CD4-positive, alpha-beta memory T cell (primary cell): ENCODE measurements at places on chromosomes 16 and 17. TPM values are rescaled to one million over a fixed set of nuclear protein-coding genes. Genes with fewer than 3 reads are reported as not detected.
A peak's percentile ranks its signal among the peaks of the same experiment; 100 is the strongest.

SLC47A1 gene
- total RNA-seq: not detected

NEUROD2 gene
- not detected for total RNA-seq

DRC7 gene
- total RNA-seq: not detected

GRCh38 chr16:23974223-23974622 is 138.4 kb downstream of the PRKCB start:
- DNase-seq: no peak

DNA sequence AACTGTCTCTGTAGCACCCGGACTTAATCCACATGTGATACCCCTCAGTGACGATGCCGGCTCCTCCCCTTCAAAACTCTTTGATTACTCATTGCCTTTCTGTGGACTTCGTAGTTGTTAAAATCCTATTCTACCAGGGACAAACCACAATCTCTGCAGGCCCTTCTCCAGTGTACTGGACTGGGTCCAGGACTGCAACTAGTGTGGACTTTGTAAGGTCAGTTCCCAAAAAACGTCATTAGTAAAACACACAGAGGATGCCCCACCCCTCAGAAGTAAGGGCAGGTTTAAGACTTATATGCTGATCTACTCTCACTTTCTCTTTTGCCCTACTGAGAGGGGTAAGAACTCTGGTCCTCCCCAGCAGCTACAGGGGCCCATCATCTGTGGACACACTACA is 10.5 kb upstream of the NUDT7 start:
- DNase-seq: no peak

KRTAP4-4 gene
- not detected for total RNA-seq

P2RX5 gene
- 16.0 TPM for total RNA-seq

TOB1 gene
- 104 TPM for total RNA-seq

DNA sequence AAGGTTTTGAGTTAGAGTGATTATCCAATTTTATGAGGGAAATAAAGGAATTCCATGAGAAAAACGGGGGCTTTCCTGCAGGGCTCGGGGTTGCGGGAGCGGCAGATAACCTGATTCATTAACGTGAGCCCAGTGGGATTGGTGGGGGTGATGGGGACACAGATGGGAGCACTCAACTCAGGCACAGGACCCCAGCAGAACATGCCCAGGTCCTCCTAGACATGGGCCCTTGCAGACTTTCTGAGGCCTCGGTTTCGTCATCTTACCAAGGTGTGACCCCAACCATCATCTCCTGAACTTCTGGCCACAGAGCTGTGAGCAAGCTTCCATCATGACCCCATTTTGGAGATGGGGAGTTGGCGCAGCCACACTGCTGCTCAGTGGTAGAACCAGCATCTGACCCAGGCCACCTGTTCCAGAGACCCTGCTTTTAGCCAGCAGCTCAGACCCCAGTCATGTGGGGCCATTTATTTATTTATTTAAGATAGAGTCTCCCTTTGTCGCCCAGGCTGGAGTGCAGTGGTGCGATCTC is 22.3 kb downstream of the CARHSP1 start:
- no peak for DNase-seq

DNA sequence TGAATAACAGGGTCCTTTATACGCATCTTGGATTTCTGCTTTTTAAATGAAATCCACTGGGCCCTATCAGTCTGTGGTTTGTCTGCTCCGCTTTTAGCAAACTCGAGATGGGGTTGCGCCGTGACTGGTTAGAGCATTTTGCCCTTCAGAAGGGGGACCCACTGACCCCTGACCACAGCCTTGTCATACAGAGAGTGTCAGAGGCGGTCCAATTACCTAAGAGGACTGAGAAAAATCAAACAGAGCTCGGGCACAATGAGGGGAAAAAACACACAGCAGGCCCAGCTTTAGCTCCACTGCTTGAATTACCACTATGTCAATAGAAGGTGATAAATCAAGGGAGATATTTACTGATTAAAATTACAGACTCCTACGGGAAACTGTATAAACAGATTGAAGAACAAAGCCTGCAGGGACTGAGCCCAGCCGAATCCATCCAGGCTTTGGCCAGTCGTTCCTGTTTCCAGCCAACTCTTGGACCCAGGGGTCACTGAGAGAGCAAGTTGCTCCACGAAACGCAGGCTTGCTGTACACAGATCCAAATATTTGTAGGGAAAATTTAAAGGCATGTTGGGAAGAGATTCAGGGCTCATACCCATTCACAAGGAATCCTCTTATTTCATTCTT is 131.9 kb upstream of the ZFHX3 start:
- no peak for DNase-seq

MPO gene
- total RNA-seq: not detected

DNA sequence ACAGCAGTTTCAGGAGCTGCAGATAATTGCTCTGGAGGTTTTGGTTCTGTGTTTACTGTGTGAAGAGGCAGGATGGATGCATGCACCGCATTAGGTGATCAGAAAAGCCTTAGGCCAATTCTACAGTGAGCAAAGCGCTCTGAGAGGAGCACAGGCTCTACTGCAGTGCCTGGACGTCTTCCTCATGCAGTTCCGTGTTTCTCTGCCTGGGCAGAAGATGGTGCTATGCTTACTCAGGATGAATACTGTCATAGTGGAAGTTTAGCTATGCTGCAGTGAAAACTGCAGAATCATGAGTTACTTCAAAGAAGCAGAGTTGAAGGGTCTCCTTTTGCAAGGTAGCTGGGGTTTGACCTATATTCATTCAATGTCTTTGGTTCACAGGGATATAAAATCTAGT is 1012.4 kb downstream of the KCNJ18 start:
- no peak for DNase-seq

ZFP3 gene
- total RNA-seq: 13.0 TPM

- DNase-seq: no peak
These were observed 6.6 kb downstream of the CD300C start for GRCh38 chr17:74539281-74539820.

UBFD1 gene
- total RNA-seq: 41.2 TPM

IQCK gene
- 3.1 TPM for total RNA-seq

CENPV gene
- total RNA-seq: 8.6 TPM

LHX1 gene
- not detected for total RNA-seq

DNA sequence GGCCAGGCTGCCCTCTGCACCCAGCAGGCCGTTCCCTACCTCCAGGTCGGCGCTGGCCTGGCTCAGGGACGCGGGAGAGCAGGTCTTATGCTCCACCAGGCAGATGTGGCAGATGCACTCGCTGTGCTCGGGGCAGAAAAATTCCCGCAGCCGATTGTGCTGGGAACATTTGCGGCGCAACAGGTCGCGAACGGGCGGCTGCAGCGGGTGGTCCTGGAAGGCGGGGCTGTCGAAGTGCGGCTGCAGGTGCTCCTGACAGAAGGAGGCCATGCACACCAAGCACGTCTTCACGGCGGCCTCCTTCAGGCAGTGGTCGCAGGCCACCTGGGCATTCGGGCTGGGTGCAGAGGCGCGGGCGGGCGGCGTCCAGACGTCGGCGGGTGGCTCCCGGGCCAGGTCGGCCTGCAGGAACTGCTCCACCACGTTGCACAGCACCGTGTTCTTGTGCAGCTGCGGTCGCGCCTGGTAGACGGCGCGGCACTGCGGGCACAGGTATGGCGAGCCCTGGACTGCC is 439 bp downstream of the TRIM25 start:
- no peak for DNase-seq

MLLT6 gene
- total RNA-seq: 505 TPM

DNA sequence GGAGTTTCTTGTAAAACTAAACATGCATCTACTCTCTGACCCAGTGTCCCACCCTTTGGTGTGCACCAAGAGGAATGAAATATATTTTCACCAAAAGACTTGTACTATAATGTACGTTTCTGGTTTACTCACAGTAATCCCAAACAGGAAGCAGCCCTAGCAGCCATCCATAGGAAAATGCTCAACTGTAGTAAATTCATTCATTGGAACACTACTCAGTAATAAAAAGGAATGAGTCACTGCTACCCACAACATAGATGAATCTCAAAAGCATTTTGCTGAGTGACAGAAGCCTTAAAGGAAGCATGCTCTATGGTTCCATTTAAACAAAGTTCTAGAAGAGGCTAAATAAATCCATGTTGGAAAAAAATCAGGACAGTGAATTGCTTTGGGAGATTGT is 37.6 kb upstream of the DHRS7B start:
- DNase-seq: no peak

ALDH3A1 gene
- not detected for total RNA-seq

DNA sequence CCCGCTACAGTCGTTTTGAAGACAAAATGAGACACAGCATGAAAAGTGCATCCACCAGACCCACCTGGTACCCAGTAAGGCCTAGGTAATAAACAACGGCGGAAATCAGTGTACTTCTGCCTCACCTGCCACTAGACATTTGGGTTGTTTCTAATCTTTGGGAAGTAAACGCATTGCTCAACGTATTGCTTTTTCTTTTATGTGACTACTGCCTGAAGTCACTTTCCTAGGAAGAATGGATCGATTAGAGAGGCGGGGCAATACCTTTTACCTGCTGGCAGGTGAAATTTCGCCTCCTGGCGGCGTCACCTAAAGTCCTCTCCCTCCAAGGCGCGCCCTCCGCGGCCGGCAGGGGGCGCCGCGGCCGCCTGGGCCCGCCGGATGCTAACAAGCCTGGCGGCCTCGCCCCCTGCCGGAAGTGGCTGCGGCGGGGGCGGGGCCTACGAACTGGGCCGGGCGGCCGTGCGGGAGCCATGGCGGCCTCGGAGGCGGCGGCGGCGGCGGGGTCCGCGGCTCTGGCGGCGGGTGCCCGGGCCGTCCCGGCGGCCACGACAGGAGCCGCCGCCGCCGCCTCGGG is at the start of gene ATMIN:
Gene ATMIN, plus strand, starts transcription at position 445 of the 577 bp plus-strand sequence. Its CDS starts 29 bp downstream, at position 474.
- peak; percentile 91 for DNase-seq

ODAD4 gene
- 0.20 TPM for total RNA-seq

KRTAP3-1 gene
- total RNA-seq: not detected

- no peak for DNase-seq
These were observed 1.1 kb upstream of the PLEKHG4 start for GRCh38 chr16:67277999-67278772.

GRCh38 chr16:20313741-20314140 is 13.6 kb downstream of the GP2 start:
- DNase-seq: no peak

EIF3C gene
- total RNA-seq: 323 TPM

FAM83G gene
- 15.1 TPM for total RNA-seq

DNA sequence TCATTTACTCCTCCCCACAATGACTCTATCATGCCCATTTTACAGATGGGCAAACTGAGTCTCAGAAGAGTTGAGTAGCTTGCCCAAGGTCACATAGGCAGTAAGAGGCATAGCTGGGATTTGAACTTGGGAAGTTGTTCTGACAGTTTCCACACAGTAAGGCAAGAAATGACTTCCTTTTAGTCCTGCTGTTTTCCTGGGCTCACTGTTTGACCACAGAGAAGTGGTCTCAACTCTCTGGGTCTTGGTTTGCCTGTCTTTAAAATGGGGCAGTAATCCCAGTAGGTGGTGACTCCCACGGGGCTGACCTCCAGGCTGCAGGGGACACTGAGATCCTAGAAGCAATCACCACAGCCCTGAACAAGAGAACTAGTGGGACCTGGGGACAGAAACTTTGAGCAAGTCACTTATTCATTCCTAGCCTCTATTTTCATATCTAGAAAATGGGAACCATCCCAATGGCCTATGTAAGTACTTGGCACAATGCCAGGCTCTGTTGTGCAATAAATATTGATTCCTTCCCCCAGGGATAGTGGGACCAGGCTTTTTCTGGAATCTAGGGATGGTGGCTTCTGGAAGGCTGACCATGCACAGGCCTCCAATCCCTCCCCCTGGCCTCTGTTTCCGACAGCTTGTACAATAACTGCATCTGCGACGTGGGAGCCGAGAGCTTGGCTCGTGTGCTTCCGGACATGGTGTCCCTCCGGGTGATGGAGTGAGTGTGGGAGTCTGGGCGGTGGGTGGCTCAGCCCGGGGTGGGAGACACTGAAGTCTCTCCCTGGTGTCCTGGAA is 20.5 kb downstream of the DEXI start:
- DNase-seq: no peak

GRCh38 chr16:8108991-8109509 is 481.3 kb downstream of the TMEM114 start:
- DNase-seq: no peak

DNA sequence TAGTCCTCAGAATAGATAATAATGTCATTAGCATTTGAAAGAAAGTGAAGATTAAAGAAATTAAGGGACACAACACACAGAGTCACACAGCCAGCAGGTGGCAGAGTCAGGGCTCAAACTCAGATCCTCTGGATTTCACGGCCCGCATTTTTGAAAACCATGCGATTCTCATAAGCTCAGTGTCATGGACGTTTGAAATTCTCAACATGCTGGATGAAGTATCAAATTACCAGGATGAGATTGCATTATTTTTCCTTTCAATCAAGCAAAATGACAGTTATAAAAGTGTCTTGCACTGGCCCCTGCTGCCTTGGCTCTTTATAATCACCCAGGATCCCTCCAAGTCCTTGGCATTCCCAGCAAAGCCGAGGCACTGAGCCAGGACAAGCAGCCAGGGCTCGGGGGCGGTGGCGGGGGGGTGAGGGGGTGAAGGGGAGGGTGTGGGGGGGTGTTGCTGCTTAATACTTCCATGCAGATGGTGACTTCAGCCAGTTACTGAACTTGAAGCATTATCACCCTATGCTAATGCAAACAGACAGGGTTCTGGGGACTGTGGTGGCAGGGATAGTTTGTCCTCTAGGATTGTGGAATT is 6.6 kb upstream of the BMERB1 start:
- peak; percentile 45 for DNase-seq

NPIPA7 gene
- total RNA-seq: 11.2 TPM

TMEM235 gene
- not detected for total RNA-seq

DNA sequence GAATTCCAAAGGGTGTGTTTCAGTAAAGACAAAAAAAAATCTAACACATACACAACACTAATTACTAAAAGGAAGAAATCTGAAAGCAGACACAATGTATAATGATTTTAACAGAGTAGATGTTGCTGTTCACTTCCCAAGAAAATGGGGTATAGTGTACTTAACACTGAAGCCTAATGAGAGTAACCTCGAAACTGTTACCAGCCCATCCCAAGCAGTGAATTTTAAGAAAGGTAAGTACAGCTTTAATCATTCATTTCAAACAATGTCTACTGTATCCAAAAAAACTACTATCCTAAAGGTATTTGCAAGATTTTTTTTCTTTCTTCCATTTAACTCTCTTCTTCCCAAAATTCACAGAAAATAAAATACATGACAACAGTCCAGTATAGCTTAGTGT is 8.3 kb downstream of the GRB2 start:
- no peak for DNase-seq

DNA sequence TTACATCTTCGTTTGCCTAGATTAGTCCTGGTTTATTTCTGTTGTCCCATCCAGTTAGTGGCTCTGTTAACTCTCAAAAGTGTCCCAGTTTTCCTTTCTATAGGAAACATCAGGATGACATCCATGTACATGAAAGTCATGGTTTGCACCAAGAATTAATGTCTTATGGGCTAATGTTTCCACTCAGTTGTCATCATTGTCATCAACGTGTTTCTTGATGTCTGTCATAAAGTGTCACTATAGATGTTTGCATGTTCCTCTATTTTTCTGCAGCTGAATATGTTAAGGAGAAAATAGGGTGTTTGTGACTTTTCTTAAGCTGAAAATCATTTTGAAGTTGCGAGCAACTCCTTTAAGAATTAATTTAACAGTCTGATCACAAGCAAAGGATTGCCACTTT is 567.0 kb downstream of the TMEM114 start:
- DNase-seq: no peak
